Tibial nerve (tissue), 4 donors: ENCODE measurements at places on chromosomes 3 and 15. TPM values are rescaled to one million over a fixed set of nuclear protein-coding genes. Genes with fewer than 3 reads are reported as not detected.
A peak's percentile ranks its signal among the peaks of the same experiment; 100 is the strongest.

The PSTPIP1 gene
- total RNA-seq = 22.0 TPM

DNA sequence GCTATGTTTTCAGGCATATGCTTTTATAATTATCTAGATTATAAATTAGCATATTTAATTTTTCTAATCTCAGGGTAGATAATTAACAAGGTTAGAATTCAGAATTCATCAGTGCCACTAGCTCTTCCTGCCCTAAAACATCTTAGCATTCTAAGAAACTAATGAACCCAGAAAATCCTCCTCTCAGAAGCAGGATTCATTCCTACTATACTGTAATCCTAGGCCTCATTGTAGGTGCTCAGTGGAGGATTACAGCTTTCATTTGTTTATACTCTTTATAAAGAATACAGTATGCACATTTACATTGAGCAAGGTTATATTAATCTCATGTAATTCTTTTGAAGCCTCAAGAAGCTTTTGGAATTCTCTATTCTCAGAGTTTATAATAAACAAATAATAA, 20.9 kb downstream of the ACAD11 start:
- no peak for DNase-seq

The CSTA gene
- total RNA-seq = 1.1 TPM

The TRIM59 gene
- 1.6 TPM for total RNA-seq

- no peak for DNase-seq
Measured at GRCh38 chr3:193196746-193197145, 44.3 kb upstream of the PLAAT1 start.

DNA sequence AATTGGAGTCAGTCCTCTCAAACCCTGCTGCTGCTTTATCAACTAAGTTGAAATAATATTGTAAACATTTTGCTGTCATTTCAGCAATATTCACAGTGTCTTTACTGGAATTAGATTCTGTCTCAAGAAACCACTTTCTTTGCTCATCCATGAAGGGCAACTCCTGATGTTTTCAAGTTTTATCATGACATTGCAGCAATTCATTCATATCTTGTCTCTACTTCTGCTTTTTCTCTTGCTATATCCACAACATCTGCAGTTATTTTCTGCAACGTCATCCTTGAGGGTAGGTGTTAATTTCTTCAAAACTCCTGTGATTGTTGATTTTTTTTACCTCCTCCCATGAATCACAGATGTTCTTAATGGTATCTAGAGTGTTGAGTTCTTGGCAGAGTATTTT, 181.6 kb downstream of the EPHA6 start:
- DNase-seq = no peak

GRCh38 chr3:75781079-75781745, 4.1 kb downstream of the ZNF717 start:
- DNase-seq = no peak

- DNase-seq = peak; percentile 38
Measured at GRCh38 chr3:41199866-41200668, 762 bp downstream of the CTNNB1 start.

DNA sequence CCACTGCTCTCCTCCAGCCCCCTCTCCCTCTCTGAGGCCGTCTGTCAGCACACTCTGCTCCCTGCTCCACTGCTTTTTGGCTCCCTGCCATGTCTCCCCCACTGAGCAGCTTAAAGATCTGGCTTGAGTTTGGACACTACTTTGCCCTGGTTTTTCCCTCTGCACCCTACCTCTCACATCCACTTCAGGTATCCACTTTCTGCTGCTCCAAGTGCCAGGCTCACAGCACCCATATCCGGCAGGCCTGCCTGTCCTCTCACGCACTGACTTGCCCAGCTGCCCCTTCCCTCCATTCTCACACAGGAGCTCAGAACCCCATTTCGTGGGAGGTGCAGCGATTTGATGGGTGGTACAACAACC, 3.7 kb downstream of the DUOX1 start:
- DNase-seq = no peak

The CALML4 gene
- total RNA-seq = 27.1 TPM

GRCh38 chr3:13520326-13520880, 28.5 kb upstream of the FBLN2 start:
- DNase-seq = no peak

The TRPM1 gene
- total RNA-seq = not detected

- DNase-seq = no peak
Measured at GRCh38 chr15:99073008-99073717, 31.7 kb upstream of the SYNM start.

The ADAMTS17 gene
- 3.3 TPM for total RNA-seq

The ECE2 gene
- not detected for total RNA-seq

The TMEM207 gene
- not detected for total RNA-seq

DNA sequence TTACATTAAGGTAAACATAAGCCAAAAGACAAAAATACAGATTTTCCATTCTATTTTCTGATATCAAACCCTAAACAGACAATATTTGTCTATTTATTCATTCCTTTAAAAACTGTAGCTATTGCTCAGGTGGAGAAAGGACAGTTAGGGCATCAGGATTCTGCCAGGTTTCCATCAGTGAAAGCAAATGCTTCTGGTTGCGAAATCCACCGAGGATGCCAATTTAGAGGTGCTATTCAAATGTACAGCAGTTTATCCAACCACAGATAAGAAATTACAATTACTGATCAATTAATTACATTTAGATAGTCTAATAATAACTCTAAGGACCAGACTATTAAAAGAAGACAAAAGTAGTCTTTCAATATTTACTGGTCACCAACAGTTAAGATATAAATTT, 3.9 kb downstream of the TOMM70 start:
- no peak for DNase-seq

The EDEM1 gene
- 72.0 TPM for total RNA-seq

DNA sequence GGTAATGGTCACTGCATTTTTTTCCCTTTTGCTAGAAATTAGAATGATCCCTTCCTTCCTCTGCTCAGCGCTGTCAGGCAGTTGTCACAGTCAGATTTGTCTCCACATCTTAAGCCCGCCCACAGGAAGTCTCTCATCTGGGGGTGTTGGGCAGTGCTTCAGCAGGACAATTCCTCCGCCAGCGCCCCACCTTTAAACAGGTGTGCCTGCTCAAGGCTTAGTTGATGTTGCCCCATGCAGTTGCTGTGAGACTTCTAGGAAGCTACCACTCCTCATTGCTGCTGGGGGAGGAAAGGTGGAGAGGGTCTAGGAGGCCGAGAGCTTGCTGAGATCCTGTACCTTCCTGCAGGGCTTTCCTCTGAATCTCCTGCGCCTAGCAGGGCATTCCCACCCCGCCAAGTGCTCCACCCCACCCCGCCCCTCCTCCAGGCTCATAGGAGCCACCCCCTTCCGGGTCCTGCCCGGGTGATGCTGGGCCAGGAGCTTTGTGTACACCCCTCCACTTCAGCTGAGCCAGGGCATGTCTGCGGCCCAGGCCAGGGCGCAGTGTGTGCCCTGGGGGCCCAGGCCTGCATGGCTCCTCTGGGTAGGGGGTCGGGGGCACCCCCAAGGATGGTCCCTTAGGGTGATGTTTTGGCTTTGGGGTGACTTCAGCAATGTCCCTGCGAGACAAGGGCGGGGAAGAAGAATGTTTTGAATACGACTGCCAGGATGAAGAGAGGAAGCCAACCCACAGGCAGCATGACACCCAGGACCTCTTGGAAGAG, 68.7 kb downstream of the TRAK1 start:
- no peak for DNase-seq

The CCDC13 gene
- total RNA-seq = 2.2 TPM

DNA sequence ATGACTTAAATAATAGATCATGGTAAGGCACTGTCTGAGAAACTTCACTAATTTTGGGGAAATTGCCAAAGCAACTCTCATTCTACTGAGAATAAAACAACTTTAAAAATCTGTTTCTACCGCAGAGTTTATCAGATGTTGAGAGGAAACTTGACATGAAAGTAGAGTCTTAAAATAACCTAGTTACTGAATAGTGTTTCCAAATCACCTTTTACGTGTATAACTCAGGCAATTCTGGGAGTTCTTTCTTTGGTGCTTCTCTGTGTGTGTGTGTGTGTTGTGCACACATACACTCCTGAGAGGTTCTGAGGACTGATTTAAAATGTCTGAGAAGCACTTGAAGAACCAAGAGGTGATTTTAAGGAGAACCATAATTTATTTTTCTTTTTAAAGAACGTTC, 236.6 kb downstream of the SV2B start:
- no peak for DNase-seq

GRCh38 chr15:29074045-29074444, 188.3 kb downstream of the APBA2 start:
- no peak for DNase-seq

DNA sequence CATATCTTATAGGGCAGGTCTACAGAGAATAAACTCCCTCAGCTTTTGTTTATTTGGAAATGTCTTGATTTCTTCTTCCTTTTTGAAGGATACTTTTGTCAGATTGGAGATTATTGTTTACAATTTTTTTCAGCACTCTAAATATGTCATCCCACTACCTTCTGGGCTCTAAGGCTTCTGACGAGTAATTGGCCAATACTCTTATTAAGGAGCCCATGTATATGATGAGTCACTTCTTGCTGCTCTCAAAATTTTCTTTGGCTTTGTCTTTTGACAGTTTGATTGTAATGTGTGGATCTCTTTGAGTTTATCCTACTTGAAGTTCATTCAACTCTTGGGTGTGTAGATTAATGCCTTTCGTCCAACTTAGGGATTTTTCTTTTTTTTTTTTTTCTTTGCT, 28.9 kb upstream of the CD200R1L start:
- no peak for DNase-seq

The EOMES gene
- total RNA-seq = 0.60 TPM

DNA sequence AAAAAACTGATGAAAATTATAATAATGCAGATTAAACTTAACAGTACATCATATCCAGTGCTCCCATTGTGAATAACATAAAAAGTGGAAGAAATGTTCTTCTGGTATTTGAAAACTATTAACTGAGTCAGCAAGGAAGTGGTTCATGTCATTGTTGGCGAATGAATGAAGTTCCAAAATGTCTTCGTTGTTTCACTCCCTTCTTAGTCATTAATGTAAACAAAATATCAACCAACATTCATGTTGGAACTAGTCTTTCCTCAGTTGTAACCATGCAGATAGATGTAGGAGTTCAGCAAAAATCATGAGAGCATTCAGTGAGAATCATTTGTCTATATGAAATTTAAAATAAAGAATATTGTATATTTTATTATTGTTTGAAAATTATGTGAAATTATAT, 44.1 kb upstream of the ICE2 start:
- no peak for DNase-seq

- no peak for DNase-seq
Measured at GRCh38 chr3:65996589-65996988, 42.1 kb downstream of the MAGI1 start.

The SERINC4 gene
- total RNA-seq = not detected

DNA sequence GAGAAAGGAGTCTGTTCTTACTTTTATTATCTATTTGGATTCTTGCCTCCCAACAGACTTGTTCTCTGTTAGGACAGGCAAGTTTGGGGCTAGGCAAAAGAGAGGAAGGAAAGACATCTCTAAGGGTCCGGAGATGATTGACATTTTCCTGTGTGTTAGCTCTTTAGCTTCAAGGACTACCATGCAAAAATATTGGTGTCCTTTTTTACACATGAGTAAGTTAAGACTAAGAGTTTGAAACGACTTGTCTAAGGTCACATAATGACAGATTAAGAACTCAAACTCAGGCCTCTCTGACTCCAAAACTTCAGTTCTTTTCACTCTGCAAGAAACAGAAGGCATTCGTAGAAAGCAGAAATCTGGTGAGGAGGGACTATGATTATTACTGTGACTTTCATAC, 5.9 kb downstream of the LMCD1 start:
- no peak for DNase-seq

GRCh38 chr15:66765478-66766281, 63.6 kb downstream of the SMAD6 start:
- no peak for DNase-seq

GRCh38 chr15:92306663-92307062, 87.0 kb upstream of the ST8SIA2 start:
- DNase-seq = no peak

The RAD51 gene
- total RNA-seq = 0.42 TPM

The SLC51B gene
- not detected for total RNA-seq

DNA sequence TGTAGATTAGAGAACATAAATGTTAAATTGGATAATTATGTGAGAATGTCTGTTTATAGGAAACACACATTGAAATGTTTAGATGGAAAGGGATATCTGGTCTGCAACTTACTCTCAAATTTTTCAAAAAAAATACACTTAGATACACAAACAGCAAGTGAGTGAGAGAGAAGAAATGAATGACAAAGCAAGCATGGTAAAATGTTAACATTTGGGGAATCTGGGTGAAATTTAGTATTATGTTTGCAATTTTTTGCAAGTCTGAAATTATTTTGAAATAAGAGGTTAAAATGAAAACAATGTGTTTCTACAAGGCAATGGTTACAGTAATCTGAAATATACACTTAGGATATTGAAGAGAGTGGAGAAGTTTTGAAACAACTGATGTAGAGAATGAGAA, 134.3 kb downstream of the GLDN start:
- DNase-seq = no peak

The KLF15 gene
- 182 TPM for total RNA-seq

The SLC15A2 gene
- 0.59 TPM for total RNA-seq

- no peak for DNase-seq
Measured at GRCh38 chr15:59819092-59819491, 130.0 kb upstream of the BNIP2 start.

The UBAP1L gene
- total RNA-seq = 12.0 TPM

The CCR9 gene
- total RNA-seq = not detected

- no peak for DNase-seq
Measured at GRCh38 chr3:120212505-120212904, 72.5 kb downstream of the GPR156 start.

DNA sequence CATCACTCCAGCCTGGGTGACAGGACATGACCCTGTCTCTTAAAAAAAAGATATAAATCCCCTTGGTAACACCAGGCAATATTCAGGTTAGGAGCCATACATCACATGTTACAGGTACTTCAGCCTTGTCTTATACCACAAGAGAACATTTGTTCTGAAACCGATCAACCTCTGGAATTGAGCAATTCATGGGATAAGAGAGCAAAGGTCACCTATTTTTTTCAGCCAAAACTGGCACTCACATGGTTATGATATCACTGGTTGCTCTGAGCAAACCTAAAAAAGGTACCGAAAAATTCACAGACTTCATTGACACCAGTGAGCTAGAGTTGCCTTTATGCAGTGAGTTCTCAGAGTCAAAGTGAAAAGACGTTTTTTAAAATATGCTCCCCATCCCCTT, 9.1 kb downstream of the SPICE1 start:
- DNase-seq = no peak

The KNG1 gene
- not detected for total RNA-seq

The DHX30 gene
- 86.4 TPM for total RNA-seq

The ALG1L2 gene
- not detected for total RNA-seq

DNA sequence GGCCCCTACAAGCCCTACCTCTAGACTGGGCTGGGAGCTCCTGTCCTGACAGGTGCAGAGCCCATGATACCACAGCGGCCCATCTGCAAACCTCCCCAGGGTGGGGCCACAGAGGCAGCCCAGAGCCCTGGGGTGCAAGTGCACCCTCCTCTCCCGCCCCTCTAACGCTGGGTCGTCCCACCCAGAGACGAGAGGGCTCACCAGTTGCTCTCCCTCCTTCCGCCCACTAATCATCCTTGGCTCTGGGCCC, 742 bp downstream of the TNK2 start:
- no peak for DNase-seq
